ENCODE measurements at places on chromosomes 3 and 15.

- DNase-seq = no peak
Observed at GRCh38 chr3:176595307-176595706, 602.0 kb downstream of the TBL1XR1 start.

GRCh38 chr15:90221246-90221900 lies 12.4 kb downstream of the CIB1 start:
- DNase-seq = peak; percentile 51

GRCh38 chr15:78461171-78461888 lies 23.3 kb downstream of the IREB2 start:
- DNase-seq = no peak

DNA sequence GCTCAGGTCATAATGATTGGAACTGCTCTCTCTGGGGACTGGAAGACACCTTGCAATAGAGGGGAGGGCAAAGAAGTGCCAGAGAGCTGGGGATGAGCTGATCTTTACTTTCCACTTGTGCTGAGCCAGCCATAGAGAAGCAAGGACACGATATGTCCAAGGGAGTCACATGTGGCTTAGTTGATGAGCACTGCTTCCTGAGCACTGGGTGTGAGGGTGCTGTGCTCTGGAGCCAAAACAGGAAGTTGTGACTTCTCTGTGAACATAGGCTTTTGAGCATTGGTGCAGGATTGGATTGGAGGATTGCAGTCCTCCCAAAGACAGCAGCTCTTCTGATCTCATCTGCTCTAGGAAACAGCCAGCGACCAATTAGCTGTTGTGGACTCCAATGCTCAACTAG lies 6.7 kb downstream of the PARP14 start:
- no peak for DNase-seq

- DNase-seq = no peak
Observed at GRCh38 chr3:107757140-107757539, 234.4 kb downstream of the BBX start.

DNA sequence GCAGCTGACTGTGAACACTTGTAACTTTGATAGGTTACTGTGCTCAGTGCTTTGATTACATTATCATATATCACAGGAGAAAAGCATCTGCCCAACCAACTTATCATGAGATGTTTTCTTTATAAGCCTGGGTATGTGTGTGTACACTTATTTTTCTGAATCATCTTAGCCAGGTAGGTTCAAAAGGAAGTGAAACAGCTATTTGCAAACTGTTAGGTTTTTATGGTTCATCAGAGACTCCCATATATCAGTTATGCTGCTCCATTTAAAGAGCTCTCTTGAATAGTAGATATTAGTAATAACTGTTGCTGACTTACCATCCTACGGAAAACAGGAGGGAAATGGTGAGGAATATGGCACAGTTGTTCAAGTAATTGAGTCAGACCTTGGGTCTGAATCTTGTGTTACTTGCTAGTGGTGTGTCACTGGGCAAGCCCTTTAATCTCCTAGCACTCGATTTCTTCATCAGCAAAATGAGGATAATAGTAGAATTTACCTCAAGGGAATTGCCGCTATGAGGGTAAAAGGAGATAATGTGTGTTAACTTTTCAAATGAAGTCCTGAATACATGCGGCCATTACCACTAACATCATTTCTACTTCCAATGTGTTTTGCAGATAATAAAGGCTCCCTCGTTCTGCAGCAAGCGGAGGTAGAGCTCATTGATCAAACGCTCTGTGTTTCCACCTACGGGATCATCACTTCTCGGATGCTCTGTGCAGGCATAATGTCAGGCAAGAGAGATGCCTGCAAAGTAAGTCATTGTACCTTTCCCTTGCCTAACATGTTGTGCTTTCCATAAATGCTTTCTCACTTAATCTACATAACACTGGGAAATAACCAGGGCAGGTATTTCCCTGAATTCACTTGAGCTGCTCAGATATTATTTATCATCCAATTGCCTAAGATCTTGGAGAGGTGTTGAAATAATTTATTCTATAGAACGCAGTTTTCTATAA lies 7.8 kb upstream of the C3orf52 start:
- no peak for DNase-seq

GRCh38 chr15:70165716-70166284 lies 68.1 kb upstream of the TLE3 start:
- DNase-seq = no peak

GRCh38 chr15:84654689-84655453 lies 788 bp upstream of the WDR73 start:
- DNase-seq = peak; percentile 86

DNA sequence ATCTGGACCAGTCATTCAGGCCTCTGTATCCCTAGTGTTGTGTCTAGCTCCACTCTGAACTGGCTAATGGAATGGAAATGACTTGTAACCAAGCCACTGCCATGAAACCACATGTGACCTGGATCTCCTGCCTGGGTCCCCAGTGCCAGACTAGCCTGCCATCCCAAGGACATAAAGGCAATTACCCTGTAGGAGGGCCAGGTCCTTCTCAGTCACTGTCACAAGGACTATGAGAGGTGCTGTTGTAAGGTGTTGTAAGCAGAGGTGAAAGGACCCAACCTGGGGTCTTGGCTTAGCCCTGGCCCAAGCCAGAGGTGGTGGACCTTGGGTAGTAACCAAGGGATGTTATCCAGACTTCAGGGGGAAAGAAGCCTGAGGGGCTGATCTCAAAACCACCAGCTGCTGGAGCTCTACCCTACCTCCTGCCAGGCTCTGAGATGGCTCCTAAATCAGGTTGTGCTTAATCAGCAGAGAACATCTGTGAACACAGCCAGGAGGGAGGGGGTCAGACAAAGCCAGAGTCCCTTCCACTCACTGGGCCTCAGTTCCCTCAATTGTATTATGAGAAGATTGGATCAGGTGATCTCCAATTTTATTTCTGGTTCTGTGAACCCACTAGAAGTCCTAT lies 15.7 kb upstream of the KLHL24 start:
- DNase-seq = no peak

DNA sequence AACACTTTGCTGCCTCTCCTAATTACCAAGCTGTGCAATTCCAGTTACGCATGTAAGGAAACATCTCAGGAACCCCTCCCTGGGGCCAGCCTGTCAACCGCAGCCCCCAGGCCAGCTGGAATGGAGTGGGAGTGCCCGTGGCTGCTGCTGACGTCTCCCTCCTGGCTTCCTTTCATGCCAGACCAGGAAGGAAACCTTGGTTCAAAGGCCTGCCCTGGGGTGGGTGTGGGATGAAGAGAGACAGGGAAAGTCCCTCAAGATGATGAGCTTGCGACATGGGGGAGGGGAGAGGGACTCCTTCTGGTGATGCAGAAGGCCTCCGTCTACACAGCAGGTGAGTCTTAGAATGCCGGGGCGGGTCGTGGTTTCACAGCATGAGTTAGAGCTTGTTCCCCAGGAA lies 11.4 kb upstream of the CYP11A1 start:
- DNase-seq = peak; percentile 86

- no peak for DNase-seq
Observed at GRCh38 chr3:89223188-89223587, 115.8 kb downstream of the EPHA3 start.

DNA sequence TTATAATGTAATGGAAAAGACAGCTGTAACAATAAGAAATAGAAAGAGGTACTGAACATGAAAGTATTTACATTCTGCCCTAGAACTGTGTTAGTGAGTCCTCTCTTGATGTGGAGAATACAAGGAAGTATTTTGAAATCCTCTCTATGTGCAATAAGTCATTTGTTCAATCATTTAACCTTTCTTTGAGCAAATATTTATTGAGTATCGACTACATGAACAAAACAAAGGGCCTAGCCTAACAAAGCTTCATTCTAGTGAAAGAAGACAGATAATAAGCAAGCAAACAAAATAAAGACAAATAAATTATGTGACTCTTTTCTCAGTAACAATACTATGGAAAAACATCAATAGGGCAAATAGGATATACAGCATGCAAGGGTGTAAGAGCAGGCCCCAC lies 354.9 kb upstream of the ATP11B start:
- DNase-seq = no peak

DNA sequence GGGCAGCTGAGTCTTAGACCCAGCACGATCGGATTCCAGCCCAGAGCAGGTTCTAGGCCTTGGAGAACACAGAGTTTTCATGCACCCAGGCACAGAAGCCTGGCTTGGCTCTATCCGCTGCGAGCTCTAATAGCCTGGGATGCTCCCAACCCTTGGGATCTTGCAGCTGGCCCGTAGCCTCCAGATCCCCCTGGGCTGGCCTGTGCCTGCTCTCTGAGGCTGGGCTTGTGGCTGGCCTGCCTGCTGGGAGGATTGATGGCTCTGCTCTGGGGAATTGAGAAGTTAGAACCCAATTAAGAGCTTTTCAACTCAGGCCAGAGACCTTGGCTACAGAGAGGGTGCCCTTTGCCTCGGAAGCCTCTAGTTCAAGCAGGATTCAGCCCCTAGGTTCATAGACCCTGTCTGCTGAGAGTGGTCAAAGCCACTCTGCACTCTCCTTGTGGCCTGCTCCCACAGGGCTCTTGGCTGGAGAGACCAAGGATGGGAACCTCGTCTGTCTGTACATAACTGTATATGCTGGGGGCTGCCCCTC lies 64.4 kb downstream of the MAGEF1 start:
- DNase-seq = no peak

GRCh38 chr3:13159890-13160289 lies 86.7 kb upstream of the IQSEC1 start:
- DNase-seq = no peak

DNA sequence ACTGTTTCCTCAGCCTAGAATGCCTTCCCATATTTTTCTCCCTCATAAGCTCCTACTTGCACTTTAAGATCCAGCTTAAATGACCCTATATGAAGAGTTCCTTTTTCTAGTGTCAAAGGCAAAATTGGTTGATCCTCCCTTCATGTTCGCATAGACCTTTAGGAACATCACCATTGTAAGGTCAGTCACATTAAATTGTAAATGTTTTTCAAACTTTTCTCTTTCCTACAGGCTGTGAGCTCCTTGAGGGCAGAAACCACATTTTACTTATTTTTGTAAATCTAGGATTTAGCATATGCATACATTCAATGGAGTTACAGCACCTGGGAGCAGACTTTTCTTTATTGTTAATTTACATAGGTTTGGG lies 813 bp downstream of the SMCO1 start:
- DNase-seq = no peak

GRCh38 chr15:33201491-33202231 lies 7.1 kb upstream of the FMN1 start:
- peak; percentile 72 for DNase-seq

DNA sequence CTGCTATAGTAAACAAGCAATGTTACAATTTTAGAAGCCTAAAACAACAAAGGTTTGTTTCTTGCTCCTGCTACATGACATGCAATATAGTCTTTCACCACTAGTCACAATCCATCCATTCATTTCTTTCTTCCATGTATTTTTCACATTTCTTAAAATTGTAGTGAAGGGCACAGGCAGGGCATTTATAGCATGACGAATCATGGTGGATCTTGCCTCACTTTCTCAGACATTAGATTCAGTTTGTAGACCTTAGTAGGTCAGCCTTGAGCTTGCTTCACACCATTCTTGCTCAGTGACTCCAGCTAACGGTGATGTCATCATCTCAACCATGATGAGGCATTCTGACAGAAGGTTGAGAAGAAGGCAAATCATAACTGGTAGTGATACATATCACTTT lies 546.8 kb downstream of the TBL1XR1 start:
- no peak for DNase-seq

- no peak for DNase-seq
Observed at GRCh38 chr15:47844437-47844836, 127.1 kb downstream of the SEMA6D start.

GRCh38 chr3:157836022-157836421 lies 270.2 kb downstream of the SHOX2 start:
- no peak for DNase-seq

- DNase-seq = peak; percentile 26
Observed at GRCh38 chr3:59424268-59425010, 374.6 kb upstream of the CFAP20DC start.

DNA sequence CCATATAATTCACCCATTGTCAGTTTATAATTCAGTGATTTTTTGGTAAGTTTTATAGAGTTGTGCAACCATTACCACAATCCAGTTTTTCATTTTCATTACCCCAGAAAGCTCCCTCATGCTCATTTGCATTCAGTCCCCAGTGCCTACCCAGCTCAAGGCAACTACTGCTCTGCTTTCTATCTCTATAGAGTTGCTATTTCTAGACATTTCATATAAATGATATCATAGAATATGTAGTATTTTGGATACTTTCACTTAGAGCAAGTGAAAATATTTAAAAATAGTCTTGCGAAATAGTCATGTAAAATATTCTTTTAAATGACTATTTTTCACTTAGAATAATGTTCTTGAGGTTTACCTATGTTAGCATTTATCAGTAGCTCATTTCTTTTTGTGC lies 42.1 kb downstream of the ZNF654 start:
- no peak for DNase-seq

- peak; percentile 88 for DNase-seq
Observed at GRCh38 chr15:52010633-52011595, 8.1 kb upstream of the MAPK6 start.

- DNase-seq = no peak
Observed at GRCh38 chr3:79028916-79029315, 738.9 kb downstream of the ROBO1 start.

GRCh38 chr3:68485051-68485450 lies 447.3 kb downstream of the TAFA4 start:
- no peak for DNase-seq

DNA sequence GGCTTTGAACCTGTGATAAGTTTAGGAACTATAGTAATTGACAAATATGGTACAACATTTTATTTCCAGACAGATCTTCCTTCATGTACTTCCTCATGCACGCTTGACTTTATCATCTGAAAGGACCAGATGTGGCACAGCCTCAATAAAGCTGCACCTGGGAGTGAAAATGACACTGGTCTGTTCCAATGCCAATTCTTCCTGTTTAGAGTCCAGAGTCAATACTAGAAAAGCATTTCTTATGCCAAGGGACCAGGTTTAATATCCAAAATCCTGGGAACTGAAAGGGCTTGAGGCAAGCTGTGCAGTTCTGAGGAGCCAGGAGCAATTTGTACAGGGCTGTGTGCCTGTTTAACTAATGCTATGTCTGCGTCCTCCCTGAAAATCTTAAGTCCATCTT lies 15.3 kb downstream of the DPH6 start:
- no peak for DNase-seq

GRCh38 chr3:127671523-127672428 lies 976 bp upstream of the ABTB1 start:
- peak; percentile 44 for DNase-seq

- DNase-seq = peak; percentile 30
Observed at GRCh38 chr3:42179110-42179725, 86.8 kb downstream of the CCK start.

- DNase-seq = no peak
Observed at GRCh38 chr15:86337071-86337470, 257.4 kb downstream of the AGBL1 start.

DNA sequence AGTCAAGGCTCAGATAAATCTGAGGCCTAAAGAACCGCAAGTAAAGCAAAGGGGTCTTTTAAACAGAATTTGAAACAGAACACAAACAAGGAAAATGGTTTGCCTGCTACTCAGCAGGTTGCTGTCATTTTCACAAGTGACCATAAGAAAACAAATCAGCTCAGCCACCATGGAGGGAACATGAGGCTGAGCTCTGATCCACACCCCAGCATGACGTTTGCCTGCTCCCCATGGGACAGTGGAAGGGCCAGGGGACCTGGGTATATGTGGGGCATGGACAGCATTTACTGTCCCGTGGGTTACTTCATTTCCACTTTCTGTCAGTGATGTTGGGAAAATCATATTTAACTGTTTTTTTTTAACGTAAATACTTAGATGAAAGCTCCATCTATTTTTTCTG lies 371.2 kb downstream of the LRTM1 start:
- no peak for DNase-seq

All from activated CD4-positive, alpha-beta T cell treated with anti-CD3 and anti-CD28 coated beads for 48 hours (primary cell).